ENCODE measurements at places on chromosomes 5 and 9.
A peak's percentile ranks its signal among the peaks of the same experiment; 100 is the strongest.

DNA sequence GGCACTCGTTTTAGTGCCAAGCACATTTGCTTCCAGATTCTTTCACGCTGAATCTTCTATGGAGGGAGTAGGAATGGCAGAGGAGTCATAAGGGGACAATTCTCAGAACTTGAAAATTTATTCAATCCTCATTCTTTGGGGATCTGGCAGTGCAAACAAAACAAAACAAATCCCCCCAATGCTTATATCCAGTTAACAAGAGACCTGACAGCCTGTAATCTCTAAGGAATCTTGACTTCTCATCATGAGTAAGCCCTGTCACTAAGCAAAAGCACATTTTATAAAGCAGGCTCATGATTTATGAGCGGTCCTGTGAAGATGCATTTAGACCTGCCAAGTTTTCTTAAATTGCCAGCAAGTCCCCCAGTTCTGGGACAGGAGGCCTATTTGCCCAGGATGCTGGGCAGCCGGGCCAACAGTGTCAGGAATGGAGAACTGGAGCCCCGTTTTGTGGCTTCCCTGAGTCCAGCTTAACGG, 513.9 kb downstream of the CTNND2 start:
- DNase-seq, result no peak

GRCh38 chr5:56170557-56170956, 62.6 kb downstream of the ANKRD55 start:
- no peak for DNase-seq

GRCh38 chr5:156201788-156202403, 125.1 kb upstream of the SGCD start:
- DNase-seq, result no peak

- no peak for DNase-seq
These were observed 138.6 kb upstream of the RAD23B start for GRCh38 chr9:107144475-107144874.

DNA sequence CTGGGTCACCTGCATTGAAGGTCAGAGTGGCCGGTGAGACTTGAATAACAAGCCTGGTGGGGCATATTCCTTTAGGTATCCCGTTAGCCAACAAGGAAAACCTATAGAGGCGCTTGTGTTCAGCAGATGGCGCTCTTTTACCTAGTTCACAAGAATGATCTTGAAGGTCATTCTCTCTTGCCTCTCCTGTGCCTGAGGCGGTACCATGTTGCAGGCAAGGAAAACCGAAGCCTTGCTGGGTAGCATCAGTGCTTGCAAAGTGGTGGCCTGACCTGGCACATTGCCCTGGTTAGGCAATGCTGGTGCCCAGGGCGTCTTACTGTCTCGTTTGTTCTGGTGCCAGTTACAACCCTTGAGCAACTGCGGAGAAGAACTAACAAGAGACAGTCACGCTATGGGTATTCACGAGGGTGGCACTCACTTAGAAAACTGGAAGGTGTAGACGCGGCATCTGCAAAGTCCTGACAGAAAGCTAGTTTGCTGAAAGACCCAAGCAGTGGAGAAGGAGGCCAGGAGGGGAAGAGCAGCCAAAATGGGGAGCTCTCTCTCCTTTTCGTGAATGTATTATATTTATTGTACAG, 56.7 kb downstream of the AOPEP start:
- peak; percentile 46 for DNase-seq

DNA sequence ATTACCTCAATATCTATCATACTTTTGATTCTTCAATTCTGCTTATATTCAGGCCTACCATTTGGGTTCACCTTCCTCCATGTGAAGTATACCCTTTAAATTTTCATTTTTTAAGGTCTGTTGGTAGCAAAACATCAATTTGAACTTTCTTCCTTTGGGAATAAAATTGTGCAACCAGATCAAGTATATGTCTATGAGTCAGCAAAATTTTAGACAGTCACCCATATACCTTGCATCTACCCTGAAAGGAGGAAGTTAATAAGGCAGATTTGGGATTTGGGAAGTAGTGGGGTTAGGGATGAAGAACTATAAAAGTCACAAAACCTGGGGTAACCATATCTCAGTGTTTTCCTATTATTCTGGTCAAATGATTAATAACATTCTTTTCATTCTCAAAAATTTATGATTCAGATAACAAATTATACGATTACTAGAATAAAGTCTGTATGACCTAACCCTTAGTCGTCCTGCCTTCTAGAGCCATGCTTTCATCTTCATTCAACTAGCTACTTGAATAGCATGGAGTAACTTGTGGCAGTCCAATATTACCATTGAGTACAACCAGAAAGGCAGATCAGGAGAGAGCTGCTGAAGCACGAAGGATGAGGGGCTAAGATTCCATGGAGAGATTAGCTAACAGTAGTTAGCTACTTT, 2.8 kb upstream of the IL33 start:
- no peak for DNase-seq

Measured in AML-193 (cell line).